ENCODE measurements at places on chromosomes 4 and X. TPM values are rescaled to one million over a fixed set of nuclear protein-coding genes. Genes with fewer than 3 reads are reported as not detected.

- no peaks in the 10 kb centered on the region for H3K36me3 ChIP-seq
- no peak for DNase-seq
- H3K4me3 ChIP-seq, result no peak overlapping the region
- H3K4me1 ChIP-seq, result no peaks in the 10 kb centered on the region
- no peak overlapping the region for H3K27ac ChIP-seq
These were observed 1461.7 kb downstream of the ADGRL3 start for GRCh38 chr4:62661821-62662220.

DNA sequence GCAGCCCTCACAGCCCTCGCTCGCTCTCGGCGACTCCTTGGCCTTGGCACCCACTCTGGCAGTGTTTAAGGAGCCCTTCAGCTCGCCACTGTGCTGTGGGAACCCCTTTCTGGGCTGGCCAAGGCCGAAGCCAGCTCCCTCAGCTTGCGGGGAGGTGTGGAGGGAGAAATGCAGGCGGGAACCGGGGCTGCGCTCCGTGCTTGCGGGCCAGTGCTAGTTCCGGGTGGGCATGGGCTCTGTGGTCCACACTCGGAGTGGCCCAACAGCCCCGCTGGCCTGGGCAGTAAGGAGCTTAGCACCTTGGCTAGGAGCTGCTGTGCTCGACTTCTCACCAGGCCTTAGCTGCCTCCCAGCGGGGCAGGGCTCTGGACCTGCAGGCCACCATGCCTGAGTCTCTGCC lies 192.6 kb downstream of the COX18 start:
- no peaks in the 10 kb centered on the region for H3K27me3 ChIP-seq
- no peak overlapping the region for H3K27ac ChIP-seq
- no peak overlapping the region for H3K4me3 ChIP-seq
- no peaks in the 10 kb centered on the region for H3K4me1 ChIP-seq

DNA sequence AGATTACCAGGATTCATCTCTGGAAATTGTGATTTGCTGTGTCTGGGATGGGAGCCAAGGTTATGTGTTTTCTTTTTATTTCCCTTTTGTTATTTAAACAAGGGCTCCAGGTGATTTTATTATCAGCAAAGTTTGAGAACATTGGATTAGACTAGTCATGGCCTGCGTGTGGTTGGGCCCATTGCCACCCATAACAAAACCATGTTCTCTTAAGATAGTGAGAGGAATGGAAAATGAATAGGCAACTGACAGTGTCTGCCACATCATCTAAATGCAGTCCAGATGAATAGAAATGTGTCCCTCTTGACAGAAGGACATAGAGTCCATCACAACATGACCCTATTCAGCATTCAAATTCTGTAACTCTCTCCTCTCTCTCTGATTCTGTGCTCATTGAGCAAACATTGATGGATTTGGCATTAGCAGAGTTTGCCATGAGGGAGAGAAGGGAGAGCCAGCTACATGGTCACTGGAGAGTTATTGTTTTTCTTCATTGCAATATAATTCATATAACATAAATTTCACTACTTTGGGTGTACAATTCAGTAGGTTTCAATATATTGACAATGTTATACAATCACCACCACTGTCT lies 11.7 kb downstream of the XK start:
- H3K4me3 ChIP-seq, result no peak overlapping the region
- H3K27me3 ChIP-seq, result no peaks in the 10 kb centered on the region
- H3K36me3 ChIP-seq, result peaks cover 2% of the 10 kb centered on the region
- H3K27ac ChIP-seq, result no peak overlapping the region
- H3K4me1 ChIP-seq, result no peaks in the 10 kb centered on the region

DNA sequence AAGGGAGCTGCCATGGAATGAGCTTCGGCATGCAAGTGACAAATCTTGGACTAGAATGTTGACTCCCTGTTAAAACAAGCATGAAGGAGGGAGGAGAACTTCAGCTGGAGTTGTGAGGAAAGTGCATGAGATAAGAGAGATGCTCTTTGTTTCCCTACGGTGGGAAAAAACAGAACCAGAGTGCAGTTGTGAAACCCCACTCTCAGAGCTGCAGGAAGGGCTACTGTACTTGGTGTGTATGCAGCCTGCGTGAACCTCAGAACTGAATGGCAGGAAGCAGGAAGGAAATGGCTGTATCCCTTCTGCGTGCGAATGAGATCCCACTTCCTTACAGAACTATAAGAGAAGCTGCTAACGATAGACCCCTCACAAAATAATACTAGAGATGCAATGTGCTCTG lies 57.2 kb downstream of the EGF start:
- H3K36me3 ChIP-seq, result no peaks in the 10 kb centered on the region
- H3K4me3 ChIP-seq, result no peak overlapping the region

GRCh38 chr4:186167605-186168004 lies 23.8 kb upstream of the CYP4V2 start:
- H3K4me3 ChIP-seq, result no peak overlapping the region
- no peak for DNase-seq
- peaks cover 3% of the 10 kb centered on the region for H3K4me1 ChIP-seq
- H3K36me3 ChIP-seq, result peaks cover 16% of the 10 kb centered on the region
- H3K27ac ChIP-seq, result peak overlapping the region; percentile 63

- H3K27ac ChIP-seq, result peak overlapping the region; percentile 56
- H3K36me3 ChIP-seq, result no peaks in the 10 kb centered on the region
- H3K27me3 ChIP-seq, result no peaks in the 10 kb centered on the region
- no peak for DNase-seq
- peak overlapping the region; percentile 85 for H3K4me3 ChIP-seq
These were observed 633 bp downstream of the FAM199X start for GRCh38 chrX:104166735-104167436.

MYL5 gene
- 56.4 TPM for polyA plus RNA-seq

DNA sequence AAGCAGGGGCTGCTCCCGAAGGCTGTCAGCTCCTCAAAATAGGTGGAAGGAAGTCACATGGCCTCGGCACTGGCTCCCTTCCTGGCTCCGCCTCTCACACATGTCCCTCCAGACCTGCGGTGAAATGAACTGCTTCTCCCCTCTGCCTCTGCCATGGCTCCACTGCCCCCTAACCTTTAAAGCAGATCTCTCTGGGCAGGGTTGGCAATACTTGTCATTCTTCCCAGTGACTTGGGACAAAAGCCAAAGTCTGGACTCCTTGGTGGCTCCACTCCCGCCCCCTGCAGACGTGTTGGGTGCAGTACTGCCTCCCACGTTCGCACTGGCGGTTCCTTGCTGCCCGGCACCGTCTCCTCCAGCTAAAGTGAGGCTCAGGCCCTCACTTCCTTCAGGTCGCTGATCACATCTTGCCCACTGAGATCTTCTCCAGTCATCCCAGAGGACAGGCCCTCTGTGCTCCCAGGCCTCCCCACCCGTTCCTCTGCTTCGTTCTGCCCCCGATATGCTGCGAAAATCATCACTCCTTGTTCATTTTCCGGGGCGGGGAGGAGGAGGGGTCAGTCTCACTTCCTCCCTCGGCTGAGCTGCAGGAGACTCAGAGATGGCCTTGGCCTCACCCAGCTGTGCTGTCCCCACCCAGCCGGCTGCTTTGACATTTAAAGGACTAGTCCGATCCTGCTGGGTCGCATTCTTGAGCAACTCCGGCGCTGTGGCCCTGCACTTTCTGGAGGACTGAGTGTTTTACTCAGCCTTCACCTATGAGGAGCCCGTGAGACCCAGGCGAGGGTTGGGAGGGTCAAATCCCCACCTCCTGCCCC lies 97.4 kb downstream of the PHKA2 start:
- DNase-seq, result peak; percentile 81
- peak overlapping the region; percentile 43 for H3K4me3 ChIP-seq
- H3K36me3 ChIP-seq, result no peaks in the 10 kb centered on the region

GRCh38 chr4:138935-139334 lies 14.6 kb downstream of the ZNF718 start:
- no peak overlapping the region for H3K27ac ChIP-seq
- no peak overlapping the region for H3K4me3 ChIP-seq
- peaks cover 47% of the 10 kb centered on the region for H3K36me3 ChIP-seq
- DNase-seq, result no peak
- H3K4me1 ChIP-seq, result no peaks in the 10 kb centered on the region
- H3K27me3 ChIP-seq, result no peaks in the 10 kb centered on the region

- H3K4me3 ChIP-seq, result no peak overlapping the region
- DNase-seq, result no peak
- H3K27ac ChIP-seq, result no peak overlapping the region
These were observed 561.4 kb downstream of the ZIC3 start for GRCh38 chrX:138127314-138127713.

EMCN gene
- polyA plus RNA-seq, result 8.7 TPM
